Stimulated activated CD4-positive, alpha-beta T cell treated with anti-CD3 and anti-CD28 coated beads, Interleukin-4, amount 100 ng/mL, for 48 hours (primary cell): ENCODE measurements at places on chromosomes 5 and 9.

- peak; percentile 4 for DNase-seq
These were observed 56.2 kb downstream of the PLAC8L1 start for GRCh38 chr5:146048994-146049703.

GRCh38 chr9:114276908-114277821 lies 45.7 kb upstream of the ORM1 start:
- no peak for DNase-seq

- no peak for DNase-seq
These were observed 576.9 kb downstream of the EBF1 start for GRCh38 chr5:158522776-158523175.

DNA sequence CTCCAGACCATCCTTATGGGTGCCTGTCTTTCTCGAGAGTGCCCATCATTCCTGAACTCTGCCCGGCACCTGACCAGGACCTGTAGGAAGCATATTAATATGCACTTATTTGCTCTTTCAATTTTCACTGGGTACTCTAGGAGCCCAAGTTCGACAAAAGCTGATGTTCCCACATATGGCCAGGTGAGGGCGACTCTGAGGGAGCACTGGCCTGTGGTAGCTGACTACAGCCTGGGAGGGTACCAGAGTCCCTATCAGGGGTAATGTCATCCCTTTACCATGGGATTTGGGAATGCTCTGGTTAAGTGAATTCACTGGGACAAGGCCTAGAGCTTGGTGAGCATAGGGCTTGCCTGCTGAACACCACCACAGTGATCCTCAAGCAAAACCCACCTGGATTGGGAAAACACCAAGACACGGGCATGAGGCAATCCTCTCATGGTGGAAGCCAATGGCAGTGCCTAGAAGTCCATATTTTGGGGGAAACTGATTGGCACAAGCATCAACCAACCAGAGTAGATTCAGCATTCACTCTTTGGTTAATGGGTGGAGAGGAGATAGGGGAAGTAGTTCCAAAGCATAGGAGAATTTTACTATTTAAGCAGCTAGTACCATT lies 112.2 kb downstream of the MTX3 start:
- DNase-seq: peak; percentile 43

- no peak for DNase-seq
These were observed 245.4 kb upstream of the TUT7 start for GRCh38 chr9:86599561-86599960.

DNA sequence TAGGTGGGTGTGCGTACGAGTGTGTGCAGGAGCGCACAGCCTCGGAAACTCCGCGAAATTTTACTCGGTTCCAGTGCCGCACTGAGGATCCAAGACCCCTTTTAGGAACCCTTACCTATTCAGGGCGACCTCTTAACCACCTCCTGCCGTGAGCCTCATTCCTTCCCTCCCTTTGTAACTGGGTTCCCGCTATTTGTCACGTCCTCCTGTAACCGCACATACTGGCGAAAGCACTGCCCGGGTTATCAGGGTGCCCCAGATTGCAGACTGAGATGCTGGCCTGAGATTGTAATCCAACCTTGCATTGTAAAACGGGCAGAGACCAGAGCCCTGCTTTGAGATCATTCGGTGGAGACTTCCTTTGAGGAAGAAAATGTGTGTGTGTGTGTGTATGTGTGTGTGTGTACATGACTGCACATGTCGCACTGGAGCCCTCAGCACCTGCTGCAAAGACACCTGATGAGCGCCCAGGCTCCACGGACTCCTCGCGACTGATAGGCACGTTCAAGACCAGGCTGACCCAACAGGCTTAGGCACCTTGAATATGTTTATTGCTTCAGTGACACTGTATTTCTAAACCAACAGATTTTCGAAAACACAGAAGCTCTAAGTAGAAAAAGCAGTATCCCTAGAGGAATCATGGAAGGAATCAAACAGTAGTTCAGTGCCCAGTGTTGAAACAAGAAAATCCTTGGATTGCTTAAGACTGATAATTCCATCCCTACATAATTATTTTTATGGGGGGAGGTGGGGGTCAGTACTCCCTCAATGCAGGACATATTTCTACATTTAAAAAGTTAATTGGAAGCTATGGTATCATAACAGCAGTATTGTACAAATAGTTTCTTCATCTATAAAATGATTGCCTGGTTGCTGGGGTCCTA lies 86.5 kb upstream of the TNFAIP8 start:
- no peak for DNase-seq
